ENCODE measurements at places on chromosomes 13 and 19.
A peak's percentile ranks its signal among the peaks of the same experiment; 100 is the strongest.

DNA sequence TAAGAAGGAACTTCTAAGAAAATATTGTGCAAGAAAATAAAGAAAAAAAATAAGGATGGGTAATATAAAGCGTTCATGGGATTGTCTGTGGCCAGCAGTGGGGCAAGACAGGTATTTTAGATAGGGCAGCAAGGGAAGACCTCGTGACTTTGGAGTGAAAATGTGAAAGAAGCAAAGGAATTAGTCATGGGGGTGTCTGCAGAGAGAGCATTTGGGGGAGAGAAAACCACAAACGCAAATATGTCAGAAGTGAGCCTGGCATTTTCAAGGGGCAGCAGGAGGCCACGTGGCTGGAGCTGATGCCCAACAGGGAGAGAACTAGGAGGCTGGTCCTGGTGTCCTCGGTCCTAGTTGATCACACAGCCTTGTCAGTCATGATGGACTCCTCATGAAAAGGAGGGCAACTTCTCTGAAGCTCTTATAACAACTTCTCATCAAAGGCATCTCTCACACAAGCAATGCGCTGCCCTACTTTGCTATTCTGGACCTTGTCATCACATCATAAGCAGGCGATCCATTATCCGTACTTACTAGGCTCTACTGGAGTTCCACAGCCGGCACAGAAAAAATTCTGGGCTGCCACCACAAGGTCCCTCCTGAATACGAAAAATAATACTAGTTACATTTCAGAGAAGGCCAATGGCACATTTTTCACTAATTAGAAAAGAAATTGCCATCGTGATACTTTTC lies 31.0 kb downstream of the RUBCNL start:
- no peak for DNase-seq

DNA sequence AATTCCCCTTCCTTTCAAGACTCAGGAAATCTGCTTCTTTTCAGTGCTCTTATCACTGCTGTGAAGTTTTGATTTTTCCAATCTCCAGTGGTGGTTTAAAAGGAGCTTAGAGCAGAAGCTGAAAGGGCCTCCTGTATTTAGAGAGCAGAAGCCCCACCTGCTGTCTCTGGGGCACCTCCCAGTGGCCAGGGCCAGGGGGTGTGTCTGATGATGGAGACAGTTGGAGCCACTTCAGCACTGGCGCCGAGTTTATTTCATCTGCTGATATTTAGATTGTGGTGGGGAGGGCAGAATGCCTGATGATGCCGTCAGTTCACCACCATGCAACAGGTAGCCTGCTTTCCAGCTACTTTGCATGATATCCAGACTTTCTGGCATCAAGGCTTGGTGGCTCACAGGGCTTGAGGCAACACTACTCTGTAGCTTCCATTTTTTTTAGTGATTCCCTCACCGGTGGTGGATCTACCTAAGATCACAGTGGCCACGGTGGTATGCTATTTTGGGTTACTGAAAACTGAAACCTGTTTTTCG lies 371.9 kb downstream of the KCNRG start:
- DNase-seq, result peak; percentile 34

DNA sequence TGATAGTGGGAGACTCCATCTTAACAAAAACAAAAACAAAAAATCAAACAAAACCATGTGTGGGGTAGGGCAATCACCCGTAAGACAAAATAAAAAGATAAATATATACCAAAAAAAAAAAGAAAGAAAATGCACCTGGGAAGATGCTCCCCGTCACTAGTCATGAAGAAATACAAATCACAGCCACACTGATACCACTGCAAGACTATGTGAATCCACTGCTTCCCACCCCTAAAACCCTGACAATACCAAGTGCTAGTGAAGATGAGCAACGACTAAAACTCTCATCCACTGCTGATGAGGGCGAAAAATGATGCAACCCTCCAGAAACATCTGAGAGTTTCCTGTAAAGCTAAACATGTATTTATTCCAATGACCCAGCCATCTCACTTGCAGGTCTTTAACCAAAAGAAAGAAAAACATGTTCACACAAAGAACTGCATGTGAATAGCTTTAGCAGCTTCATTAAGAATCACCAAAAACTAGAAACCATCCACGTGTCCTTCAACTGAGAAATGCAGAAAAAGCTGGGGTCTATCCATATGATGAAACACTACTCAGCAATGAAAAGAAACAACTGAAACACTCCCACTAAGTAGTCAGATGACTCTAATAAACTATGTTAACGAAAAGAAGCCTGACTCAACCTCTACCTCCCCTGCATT lies 31.7 kb downstream of the BRD4 start:
- no peak for DNase-seq

GRCh38 chr13:56861476-56861875 lies 279.2 kb upstream of the PRR20A start:
- DNase-seq, result no peak

DNA sequence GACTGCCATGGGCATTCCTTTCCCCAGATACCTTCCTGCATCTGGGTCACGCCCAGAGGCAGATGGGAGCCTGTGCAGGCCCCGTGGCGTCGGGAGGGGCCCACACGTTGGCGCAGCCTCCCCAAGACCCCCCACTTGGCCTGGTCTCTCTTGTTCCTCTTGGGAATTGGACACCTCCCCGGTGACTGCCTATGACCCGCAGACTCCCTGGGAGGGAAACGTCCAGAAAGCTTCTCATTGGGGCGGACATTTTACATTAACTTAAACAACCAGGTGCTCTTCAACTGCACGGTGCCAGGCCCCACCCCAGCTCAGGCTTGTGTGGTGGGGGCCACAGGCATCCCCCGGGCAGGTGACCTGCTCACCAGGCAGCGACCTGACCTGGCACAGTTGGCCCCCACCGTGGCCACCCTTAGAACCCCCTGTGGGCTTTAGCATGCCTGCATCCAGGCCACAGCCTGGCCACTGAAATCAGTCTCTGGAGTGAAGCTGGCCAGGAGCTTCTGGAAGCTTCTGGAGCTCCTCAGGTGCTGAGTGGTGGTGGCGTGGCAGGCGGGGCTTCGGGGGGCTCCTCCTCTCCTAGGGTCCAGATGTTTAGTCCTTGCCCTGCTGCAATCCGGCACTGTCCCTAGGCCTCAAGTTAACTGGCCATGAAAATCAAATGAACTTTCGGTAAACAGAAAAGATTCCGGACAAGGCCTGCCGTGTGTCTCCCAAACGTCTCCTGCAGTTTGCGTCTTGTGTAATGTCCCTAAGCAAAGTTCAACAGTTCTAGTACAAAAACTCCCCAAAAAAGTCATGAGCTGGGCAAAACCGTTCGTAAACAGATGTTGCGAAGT lies 8.5 kb upstream of the PROZ start:
- no peak for DNase-seq

GRCh38 chr19:18761531-18762110 lies 29.5 kb downstream of the COMP start:
- no peak for DNase-seq

- no peak for DNase-seq
Measured at GRCh38 chr13:100521851-100522617, 66.6 kb downstream of the GGACT start.

DNA sequence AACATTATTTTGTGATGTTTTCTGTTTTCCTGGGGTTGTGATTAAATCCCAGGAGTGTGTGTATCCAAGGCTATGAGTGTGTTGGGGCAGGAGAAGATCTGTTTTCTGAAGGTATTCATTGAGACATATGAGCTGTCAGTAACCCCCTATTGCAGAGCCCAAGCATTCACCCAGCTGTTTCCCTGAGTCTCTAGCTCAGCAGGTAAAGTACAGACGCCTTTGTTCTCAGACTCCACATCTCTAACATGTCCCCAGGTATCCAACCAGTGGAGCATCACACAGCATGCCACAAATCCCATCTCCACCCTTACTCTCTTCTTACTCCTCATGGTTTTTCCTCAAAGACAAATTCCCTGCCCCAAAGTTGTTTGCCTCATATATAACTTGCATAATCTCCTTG lies 213.6 kb downstream of the PCDH20 start:
- DNase-seq, result no peak

- DNase-seq, result no peak
Measured at GRCh38 chr13:31786011-31786410, 46.7 kb downstream of the RXFP2 start.

DNA sequence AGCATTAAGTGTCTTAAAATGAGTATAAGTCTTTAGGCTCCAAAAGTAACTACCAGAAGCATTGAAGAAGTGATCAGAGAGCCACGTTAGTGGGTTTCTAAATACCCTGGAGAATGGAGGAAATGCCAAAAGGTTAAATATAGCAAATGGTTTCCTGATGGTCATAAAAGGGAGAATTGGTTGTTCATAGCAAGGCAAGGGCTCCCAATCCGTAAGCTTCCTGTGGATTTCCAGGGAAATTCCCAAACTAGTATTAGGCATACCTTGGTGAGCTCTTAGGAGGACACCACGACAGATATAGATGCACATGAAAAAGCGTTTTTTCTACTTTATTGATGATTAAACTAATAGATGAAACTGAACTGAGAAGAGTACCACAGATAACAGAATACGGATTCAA lies 410.9 kb downstream of the FOXO1 start:
- no peak for DNase-seq

DNA sequence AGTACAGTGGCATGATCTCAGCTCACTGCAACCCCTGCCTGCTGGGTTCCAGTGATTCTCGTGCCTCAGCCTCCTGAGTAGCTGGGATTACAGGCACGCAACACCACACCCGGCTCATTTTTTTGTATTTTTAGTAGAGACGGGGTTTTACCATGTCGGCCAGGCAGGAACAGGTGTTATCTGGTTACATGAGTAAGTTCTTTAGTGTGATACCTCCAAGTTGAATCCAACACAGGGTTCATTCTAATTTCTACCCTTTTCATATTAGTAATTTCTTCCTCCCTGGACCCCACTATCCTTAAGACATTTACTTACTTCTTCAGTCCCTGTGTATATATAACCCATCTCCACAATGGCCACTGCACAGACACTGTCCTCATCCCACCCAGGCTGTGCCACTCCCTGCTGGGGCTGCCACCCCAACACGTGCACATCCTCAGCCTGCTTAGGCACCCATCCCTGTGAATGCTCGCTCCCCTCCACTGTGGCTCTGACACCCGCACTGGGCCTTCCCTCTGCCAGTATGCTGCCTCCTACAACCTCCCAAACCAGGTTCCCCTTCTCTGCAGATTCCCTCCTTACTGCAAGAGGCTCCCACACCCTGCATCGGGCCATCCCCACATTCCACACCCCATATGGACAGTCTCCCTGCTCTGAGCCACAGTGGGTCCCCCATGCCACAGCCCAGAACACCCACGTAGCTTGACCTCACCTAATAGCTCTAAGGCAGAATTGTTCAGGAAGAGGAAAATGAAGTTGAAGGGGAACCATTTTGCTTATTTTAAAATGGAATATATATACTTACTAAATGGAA lies 147.1 kb downstream of the TBC1D4 start:
- no peak for DNase-seq
